ENCODE measurements at places on chromosomes 4 and X.

DNA sequence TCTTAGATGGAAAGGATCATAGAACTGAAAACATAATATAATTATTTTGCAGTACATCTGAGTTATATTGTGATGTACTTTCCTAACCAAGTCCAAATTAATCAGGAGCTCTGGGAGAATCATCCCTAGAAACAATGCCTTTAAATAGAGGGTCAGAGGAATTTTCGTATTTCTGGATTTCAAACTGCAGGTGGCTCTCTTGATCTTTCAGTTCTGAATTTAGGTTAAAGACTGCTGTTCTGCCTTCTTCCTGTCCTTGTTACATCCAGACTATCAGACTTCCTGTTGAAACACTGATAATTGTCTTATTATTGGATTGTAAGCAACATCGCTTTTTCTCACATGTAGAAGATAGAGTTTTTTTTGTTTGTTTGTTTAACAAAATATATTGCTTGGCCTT lies 142.7 kb downstream of the RPA4 start:
- DNase-seq = no peak

DNA sequence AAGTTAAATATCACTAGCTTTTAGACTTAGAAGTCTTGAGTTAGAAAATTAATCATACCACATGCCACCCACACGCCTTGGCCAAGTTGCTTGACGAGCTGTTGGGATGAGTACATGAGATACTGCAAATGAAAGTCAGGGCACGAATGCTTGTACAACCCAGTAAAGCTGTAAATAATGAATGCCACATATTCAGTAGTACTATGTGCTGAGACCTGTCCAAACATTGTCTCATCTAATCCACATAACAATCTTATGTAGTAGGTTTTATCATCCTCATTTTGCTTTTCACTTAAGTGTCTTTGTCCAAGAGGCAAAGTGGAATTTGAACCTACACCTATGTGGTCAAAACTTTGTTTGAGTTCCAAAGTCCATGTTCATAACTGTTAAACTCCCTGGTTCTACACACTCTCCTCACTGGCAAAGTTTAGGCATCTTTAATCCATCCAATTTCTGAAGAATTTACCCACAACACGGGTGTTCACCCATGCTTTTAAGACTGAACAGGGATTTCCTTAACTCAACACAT lies 74.1 kb downstream of the LDB2 start:
- DNase-seq = no peak

DNA sequence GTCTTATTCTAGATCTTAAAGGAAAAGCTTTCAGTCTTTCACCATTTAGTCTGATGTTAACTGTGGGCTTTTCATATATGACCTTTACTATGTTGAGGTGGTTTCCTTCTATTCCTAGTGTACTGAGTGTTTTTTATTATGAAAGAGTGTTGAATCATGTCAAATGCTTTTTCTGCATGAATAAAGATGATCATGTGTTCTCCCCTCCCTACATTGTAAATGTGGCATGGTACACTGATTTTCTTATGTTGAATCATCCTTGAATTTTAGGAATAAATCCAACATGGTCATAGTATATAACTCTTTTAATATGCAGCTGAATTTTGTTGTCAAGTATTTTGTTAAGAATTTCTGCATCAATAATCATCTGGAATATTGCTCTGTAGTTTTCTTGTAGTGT lies 4.3 kb downstream of the CLGN start:
- no peak for DNase-seq

DNA sequence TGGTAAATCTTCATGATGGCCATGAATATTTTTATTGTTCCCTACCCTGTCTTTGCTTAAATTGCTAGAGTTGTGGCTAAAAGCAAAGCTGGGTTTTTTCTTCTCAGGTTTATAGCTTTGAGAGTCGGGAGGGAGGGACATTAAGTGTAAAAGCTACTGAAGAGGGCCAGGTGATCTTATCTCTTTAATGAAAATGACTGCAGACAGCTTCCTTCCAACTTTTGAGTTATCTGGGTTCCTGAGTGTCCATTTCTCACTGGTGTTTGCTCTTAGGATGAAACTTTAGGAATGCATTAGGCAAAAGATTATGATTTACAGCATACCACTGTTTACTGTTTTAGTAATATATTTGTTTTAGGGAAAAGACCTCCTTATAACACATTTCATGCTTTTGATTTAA lies 187.7 kb downstream of the SHROOM3 start:
- no peak for DNase-seq

GRCh38 chr4:66974665-66975064 lies 570.6 kb downstream of the CENPC start:
- DNase-seq = no peak

DNA sequence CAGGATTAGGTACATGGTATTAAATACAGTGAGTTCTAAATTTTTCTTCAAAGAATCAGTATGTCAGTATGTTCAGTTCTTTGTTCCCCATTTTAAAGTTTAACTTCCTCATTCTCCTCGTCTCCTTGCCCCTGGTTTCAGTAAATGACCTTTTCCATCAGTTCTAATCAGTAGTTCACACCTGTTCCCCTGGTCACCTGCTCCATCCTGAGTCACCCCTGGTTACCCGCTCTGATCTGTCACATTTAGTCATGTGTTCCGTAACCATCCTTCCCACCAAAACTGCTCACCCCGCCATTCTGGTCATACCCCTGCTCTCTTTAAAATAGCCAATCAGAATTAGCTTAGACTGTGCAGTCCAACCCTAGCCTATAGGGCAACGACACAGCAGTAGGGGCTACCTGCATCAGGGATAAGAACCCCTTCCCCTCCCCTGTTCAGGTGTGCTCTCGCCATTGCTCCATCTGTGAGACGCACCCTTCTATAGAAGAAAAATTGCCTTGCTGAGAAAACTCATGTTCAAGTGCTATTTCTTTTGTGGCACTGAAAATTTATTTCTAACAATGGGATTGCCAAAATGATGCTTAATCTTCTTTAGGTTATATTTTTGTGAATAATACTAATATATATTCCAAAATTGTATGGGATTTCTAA lies 181.3 kb downstream of the OR13H1 start:
- no peak for DNase-seq
